LNCaP clone FGC (cell line): ENCODE measurements at places on chromosomes 5 and 9.

DNA sequence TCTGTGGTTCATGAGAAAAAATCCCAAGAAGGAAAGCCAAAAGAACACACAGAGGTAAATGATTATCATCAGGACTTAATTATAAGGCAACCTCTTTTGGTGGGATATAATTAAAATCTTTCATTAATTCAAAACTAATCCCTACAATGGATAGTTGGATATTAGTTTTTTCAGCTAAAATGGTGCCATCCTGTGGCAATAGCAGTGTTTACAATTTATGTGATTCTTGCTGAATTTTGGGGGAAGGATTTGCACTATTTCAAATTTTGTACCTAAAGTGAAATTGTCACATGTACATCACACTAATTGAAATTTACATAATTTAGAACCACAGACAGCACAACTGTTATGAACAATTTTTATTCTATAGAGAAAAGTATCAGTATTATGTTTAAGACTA lies 67.0 kb downstream of the CAST start:
- no peak for DNase-seq

GRCh38 chr5:6046296-6046967 lies 331.9 kb downstream of the MED10 start:
- DNase-seq = no peak

DNA sequence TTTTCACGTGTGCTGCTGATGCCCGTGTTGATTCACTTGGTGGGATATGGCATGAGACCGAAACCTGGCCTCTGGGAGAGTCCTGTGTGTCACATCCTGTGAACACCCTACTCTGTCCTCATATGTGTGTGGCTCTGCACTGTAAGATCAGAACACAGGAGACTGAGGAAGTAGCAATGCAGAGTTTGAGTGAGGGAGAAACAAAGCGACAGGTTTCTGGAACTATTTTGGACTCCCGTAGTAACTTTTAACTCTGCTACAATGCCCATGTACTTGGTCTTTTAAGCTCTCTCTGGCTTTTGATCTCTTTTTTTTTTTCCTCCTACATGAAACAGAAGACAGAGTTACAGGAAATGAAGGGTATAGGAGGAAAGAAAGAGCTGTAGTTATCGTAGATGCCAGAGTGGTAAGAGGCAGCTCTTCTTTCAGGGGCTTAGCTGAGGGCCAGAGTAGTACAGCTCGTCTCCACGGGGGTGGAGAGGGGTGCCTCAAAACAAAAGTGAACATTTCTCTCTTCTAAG lies 26.6 kb downstream of the GRAMD2B start:
- no peak for DNase-seq

DNA sequence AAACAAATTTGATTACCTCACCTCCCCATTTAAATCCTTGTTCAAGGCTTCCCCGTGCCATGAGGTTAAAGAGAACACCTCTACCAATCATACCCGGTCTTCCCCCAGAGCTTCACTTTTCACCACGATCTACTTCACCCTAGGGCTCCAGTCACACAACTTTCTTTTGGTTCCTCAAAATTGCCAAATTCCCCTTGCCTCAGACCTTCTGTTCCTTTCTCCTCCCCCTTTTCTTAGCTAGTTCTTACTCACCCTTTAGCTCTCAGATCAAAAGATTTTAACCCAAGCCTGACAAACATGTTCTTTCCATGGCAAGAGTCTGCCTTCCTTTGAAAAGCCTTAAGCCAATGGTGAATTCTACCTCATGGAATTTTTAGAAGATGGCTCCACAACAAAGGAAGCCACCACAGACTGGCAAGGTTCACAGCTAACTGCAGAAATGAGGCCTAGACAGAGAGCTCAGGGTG lies 56.7 kb downstream of the MAPKAP1 start:
- no peak for DNase-seq

DNA sequence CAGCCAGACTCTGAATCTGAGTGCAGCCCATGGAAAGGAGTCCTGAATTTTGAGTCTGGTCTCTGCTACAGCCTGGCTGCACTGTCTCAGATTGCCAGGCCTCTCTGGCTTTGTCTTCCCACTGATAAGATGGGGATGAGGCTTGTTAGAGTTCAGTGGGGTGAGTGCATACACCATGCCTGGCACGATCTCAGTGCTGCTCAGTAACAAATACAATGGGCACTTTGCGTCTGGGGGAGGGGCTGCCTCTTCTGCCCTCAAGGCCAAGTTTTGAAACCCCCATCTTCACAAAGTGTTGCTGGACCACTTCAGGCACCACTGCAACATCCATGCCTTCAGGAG lies 49.0 kb downstream of the PPARGC1B start:
- no peak for DNase-seq

DNA sequence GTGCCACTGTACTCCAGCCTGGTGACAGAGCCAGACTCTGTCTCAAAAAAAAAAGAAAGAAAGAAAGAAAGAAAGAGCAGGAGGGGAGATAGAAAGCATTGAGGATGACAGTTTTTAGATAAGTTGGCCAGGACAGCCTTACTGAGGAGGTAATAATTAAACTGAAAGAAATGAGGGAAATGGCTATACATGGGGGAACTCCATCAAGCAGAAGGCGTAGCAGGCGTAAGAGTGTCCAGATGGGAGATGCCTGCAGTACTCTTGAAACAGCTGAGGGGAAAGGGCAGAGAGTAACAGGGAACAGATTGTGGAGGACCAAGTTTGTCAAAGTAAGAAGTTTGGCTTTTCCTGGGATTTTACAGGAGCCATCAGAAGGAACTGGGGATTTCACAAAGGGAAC lies 57.5 kb downstream of the HMGCS1 start:
- no peak for DNase-seq

GRCh38 chr9:38687389-38687842 lies 32.5 kb downstream of the FAM240B start:
- DNase-seq = no peak

DNA sequence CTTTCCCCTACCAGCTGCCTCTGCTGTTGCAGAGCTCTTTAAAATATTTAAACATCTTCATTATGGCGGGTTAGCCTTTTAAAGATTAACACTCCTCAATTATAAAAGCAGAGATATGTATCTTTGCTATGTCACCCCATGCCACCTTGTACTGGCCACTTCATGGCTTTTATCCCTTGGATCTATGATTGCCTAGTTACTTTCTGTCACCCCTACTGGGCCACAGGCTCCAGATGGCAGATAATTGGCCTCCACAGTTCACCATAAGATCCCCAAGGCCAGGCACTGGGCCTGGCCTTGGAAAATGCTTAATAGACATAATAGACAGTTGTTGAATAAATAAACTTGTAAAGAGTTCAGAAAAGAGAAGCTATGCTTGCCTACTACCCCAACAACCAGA lies 142.0 kb upstream of the SHB start:
- no peak for DNase-seq

- DNase-seq = no peak
Observed at GRCh38 chr9:33129251-33129885, 37.8 kb downstream of the B4GALT1 start.

- no peak for DNase-seq
Observed at GRCh38 chr9:112137066-112137465, 38.0 kb downstream of the SUSD1 start.

- DNase-seq = no peak
Observed at GRCh38 chr9:130842545-130842944, 7.5 kb downstream of the ABL1 start.

GRCh38 chr5:40165789-40166728 lies 513.7 kb upstream of the PTGER4 start:
- DNase-seq = no peak

DNA sequence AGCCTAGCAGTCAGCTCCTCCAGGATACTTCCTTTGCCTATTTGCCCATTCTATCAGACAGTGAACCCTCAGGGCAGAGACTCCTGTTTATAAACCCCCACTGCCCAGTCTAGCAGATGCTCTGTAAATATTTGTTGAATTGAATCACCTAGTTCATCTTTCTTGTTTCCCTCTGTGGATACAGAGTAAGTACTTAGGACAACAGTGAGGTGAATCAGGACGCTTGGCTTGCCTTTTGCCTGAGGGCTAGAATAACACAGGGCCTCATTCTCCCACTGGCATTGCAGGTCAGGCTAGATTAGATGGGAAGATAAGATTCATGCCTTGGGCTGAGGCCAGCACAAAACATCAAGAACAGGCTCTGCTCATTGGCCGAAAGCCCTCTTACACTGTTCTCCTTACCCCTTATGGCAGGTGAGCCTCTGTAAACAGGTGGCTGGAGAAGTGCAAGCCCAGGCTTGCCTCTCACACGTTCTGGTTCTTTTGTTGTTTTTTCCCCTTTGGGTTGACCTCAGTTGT lies 22.2 kb downstream of the TNFSF8 start:
- peak; percentile 100 for DNase-seq

GRCh38 chr9:20188616-20189369 lies 400.0 kb upstream of the SLC24A2 start:
- DNase-seq = no peak
